ENCODE measurements at places on chromosomes 4 and X.
A peak's percentile ranks its signal among the peaks of the same experiment; 100 is the strongest.

- DNase-seq = no peak
Measured at GRCh38 chr4:113738251-113738650, 23.3 kb downstream of the CAMK2D start.

DNA sequence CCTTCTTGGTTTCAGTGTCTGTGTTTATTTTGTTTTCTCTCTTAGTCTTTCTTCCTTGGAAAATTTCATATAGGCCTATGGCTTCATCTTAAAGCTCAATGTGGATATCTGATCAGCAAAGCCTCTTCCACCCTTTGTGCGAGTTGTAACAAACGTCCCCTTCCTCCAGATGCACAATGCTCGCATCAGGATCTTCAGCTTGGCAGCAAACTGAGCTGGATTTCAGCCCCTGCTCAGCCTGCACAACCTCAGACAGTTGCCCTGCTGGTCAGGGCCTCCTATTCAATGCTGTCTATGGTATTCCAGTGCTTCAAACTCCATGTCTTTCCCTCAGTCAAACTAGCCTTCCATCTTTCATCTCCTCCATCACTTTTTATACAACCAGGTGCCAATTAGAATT, 309.4 kb downstream of the ARHGAP24 start:
- no peak for DNase-seq

GRCh38 chr4:116598980-116599789, 486.2 kb downstream of the TRAM1L1 start:
- no peak for DNase-seq

- DNase-seq = no peak
Measured at GRCh38 chrX:69158166-69158980, 6.9 kb downstream of the PJA1 start.

- DNase-seq = no peak
Measured at GRCh38 chr4:120299631-120300030, 233.0 kb upstream of the MAD2L1 start.

GRCh38 chrX:46796574-46797191, 37.8 kb upstream of the SLC9A7 start:
- peak; percentile 83 for DNase-seq

- peak; percentile 63 for DNase-seq
Measured at GRCh38 chr4:173448103-173448502, 49.2 kb upstream of the SCRG1 start.

DNA sequence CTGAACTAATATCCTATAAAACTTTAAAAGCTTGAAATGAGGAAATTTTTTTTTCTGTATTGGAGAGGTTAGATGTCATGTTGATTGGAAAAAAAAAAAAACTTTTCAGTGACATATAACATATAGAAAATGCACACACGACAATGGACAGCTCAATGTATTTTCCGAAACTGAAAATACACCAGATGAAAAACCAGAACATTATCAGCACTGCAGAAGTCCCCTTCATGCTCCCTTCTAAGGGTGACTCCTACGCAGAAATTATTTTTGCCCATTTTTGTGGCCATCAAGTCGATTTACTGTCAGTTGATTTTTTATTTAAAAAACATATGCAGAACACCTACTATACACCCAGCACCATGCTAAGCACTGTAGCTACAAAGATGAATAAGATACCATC, 148.3 kb downstream of the APBB2 start:
- DNase-seq = no peak

- DNase-seq = no peak
Measured at GRCh38 chr4:3288571-3289094, 4.2 kb upstream of the RGS12 start.

GRCh38 chrX:16202943-16203342, 35.7 kb downstream of the MAGEB17 start:
- DNase-seq = no peak

DNA sequence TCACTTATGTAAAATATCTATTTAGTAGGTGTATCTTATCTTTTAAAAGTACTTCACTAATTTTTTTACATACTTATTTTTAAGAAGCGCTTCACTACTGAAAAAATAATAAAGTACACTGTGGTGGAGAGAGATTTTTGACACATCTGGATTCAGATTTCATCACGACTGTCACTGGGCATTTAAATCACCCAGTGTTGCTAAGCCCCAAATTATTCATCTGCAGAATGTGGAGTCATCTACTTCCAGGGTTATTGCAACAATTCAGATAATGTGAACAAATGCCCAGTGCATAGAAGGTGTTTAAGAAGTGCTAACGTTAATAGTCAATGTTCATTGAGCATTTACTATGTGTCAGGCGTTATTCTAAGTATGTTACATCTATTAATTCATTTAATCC, 41.8 kb downstream of the AASDH start:
- DNase-seq = no peak

GRCh38 chr4:7238300-7238960, 46.1 kb downstream of the SORCS2 start:
- DNase-seq = no peak

DNA sequence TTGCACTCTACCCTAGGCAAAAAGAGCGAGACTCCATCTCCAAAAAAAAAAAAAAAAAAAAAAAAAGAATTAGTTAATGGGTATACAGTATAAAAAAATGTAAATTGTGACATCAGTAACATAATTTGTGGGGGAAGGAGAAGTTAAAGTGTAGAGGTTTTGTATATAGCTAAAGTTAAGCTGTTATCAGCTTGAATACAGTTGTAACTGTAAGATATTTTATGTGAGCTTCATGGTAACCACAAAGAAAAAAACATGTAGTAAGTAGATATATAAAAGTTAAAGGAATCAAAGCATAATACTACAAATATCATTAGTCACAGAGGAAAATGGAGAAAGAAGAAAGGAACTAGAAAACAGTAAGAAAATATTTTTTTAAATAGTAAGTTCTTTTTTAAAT, 53.2 kb upstream of the EPGN start:
- DNase-seq = no peak

GRCh38 chrX:9668537-9668936, 97.1 kb downstream of the GPR143 start:
- no peak for DNase-seq

DNA sequence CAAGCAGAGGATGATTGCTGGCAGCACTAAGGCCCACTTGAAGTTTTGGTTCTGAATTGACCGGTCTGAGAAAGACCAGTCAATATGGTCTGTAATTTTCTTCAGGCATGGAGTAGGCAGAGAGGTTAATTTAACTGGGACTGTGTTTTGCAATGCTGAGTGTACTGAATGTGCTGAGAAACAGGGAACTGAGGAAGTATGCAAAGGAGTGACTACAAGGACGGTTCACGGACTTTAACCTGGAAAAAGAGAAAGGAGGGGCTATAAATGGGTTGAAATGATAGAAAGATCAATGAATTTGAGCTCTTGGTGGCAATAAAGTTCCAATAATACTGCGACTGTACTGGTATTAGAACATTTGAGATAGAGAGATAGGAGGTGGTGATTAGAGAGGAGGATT, 84.5 kb downstream of the MAGEB17 start:
- no peak for DNase-seq

DNA sequence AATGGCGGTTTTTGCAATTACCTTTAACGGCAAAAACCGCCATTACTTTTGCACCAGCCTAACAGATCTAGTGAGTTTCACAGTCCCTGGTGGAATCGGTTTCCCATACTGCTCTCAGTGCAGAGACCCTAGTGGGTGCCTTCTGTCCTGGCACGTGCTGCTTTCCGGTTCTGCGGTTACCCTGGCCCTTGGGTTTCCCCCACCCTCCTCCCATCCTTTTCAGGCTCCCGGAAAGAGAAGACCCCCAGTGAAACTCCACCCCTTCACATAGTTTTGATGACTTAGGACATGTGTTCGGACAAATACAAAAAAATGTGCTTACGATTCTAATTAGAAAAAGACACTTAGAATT, 36.9 kb downstream of the NLGN3 start:
- no peak for DNase-seq

- DNase-seq = no peak
Measured at GRCh38 chr4:124304941-124305340, 407.6 kb downstream of the ANKRD50 start.

DNA sequence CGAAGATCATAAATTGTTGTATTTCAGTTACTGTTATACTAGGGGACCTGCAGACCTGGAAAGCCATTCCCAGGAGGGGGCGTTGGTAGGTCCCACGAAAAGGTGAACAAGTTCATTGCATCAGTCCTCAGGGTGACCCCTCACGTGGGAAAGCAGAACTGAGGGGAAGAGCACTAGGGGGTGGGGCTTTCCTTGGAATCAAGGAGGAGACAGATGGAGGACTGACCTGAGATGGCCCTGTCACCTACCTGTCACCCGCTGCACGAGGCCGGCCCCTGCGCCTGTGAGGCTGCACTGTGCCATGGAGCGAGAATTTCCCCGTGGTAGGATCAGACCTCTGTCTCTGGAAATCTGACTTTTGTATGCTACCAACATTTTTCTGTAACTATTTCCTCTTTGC, 41.8 kb upstream of the CLDN24 start:
- no peak for DNase-seq

DNA sequence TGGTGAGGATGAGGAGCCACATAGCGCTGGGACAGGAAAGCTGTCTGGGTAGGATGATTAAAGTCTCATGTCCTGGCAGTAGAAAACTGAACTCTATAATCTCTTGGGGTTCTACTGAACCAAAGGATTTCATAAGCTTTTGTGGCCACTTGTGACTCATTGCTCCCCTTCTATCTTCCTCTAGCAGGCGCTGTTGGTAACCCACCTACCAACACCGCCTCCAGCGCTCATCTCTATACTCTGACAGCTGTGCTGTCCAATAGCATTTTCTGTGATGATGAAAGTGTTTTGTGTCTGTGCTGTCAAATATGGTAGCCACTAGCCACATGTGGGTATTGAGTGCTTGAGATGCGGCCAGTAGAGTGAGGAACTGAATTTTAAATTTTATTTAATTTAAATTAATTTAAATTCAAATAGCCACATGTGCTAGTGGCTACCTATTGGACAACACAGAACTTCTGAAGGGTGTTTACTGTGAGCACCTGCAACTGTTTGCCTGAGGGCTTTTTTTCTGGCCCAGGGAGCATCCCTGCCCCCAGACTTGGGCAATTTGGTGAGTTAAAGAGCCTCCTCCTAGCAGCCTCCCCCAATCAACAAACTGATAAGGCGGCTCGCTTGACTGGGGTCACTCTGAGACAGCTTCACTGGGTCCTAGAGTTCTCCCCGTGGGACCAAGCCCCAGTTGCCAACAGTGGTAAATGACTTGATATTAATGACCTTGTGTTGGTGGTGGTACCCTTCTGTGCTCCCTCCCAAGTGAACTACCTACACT, 169.2 kb upstream of the ATP6AP2 start:
- DNase-seq = no peak

GRCh38 chr4:159158083-159158617, 55.3 kb downstream of the RAPGEF2 start:
- no peak for DNase-seq

GRCh38 chrX:44244008-44244407, 99.5 kb downstream of the EFHC2 start:
- no peak for DNase-seq

GRCh38 chrX:139187738-139188137, 342.8 kb upstream of the F9 start:
- DNase-seq = no peak

- DNase-seq = no peak
Measured at GRCh38 chrX:13821738-13822137, 4.8 kb upstream of the GPM6B start.

- DNase-seq = no peak
Measured at GRCh38 chr4:172927096-172927814, 241.4 kb upstream of the GALNT7 start.

GRCh38 chr4:82903737-82904136, 3.2 kb downstream of the THAP9 start:
- no peak for DNase-seq

DNA sequence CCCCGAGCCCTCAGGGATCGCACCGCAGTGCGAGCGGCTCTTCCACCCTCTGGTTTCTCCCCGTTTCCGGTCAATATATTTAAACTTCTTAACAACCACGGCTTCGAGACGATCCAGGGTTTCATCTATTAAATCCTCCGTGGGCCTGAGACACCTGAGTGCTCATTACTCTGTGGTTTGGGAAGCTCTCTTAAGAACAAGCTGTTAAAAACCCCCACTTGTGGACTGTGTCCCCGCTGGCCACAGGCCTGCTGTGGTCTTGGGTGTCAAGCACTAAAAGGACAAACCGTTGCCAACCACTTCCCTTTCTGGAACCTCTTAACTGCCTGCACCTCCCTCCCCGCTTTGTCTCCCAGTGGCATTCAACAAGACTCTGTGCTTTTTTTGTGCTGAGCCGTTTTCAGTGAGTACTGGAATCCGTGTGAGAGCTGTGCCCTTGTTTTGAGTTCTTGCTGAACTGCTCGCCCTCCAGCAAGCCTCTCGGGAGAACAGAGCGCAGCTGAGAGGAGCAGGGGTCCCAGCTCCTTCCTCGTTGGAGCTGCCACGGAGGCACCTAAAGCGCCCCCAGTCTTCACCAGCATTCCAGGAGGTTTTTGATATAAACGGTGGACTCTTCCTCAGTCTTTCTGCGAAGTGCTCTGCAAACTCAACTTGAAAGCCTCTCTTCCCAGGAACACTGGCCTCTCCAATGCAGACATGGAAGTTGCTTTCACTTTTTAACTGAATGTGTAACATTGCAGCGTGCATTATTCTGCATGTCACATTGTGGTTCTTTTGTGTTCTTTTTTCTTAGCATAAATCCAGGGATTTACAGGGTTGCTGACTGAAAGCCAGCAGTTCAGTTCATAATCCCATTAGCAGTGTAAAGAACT, 691 bp upstream of the IGFBP7 start:
- DNase-seq = no peak

DNA sequence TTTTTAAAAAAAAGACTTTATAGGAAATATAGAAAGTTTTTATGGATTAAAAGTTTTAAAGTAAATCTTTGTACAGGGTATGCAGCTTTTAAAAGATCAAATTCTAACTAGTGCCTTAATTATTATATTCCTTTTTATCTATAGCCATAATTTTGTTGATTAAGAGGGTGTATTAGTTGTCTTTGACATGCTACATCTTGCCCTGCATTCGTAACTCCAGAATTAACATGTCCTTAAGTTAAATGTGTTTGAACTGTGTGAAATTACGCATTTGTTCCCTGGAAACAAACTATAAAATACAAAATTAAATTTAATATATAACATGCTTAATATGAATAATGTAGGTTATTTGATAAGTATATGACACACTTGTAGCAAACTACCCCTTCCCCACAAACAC, 66.3 kb downstream of the PTPN13 start:
- no peak for DNase-seq

- no peak for DNase-seq
Measured at GRCh38 chr4:151659601-151660364, 101.0 kb downstream of the GATB start.

GRCh38 chr4:116055857-116056827, 942.7 kb upstream of the NDST4 start:
- DNase-seq = no peak

GRCh38 chrX:136629084-136629750, 18.7 kb upstream of the CD40LG start:
- DNase-seq = no peak
